Choroid plexus epithelial cell (primary cell): ENCODE measurements at places on chromosomes 13 and 19.

DNA sequence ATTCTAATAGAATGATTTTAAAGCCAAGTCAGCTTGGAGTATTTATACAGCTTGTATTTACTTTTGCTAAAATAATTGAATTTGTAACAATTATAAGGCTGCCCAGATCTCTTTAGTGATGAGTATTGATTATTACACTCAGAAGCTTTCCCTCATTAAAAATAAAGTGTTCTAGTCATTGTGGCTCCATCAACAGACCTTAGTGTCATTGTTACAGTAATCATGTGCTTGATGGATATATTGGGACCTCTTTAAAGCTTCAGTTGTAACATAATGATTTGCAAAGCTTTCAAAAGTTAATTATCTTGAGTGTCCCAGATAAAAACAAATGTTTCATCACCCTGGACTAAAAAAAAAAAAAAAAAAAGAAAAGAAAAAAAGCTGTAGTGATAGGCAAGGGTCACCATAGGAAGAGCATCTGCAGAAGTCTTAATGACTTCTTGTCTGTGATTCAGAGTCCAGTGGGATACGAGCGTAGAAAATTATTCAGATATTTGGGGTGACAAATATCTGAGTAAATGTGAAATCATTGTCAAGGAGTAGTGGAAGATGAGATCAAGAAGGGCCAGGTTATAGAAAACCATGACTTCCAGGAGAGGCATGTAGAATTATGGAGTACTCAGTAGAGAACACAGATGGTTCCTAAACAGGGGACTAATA is 369.6 kb downstream of the DCT start:
- DNase-seq, result no peak

DNA sequence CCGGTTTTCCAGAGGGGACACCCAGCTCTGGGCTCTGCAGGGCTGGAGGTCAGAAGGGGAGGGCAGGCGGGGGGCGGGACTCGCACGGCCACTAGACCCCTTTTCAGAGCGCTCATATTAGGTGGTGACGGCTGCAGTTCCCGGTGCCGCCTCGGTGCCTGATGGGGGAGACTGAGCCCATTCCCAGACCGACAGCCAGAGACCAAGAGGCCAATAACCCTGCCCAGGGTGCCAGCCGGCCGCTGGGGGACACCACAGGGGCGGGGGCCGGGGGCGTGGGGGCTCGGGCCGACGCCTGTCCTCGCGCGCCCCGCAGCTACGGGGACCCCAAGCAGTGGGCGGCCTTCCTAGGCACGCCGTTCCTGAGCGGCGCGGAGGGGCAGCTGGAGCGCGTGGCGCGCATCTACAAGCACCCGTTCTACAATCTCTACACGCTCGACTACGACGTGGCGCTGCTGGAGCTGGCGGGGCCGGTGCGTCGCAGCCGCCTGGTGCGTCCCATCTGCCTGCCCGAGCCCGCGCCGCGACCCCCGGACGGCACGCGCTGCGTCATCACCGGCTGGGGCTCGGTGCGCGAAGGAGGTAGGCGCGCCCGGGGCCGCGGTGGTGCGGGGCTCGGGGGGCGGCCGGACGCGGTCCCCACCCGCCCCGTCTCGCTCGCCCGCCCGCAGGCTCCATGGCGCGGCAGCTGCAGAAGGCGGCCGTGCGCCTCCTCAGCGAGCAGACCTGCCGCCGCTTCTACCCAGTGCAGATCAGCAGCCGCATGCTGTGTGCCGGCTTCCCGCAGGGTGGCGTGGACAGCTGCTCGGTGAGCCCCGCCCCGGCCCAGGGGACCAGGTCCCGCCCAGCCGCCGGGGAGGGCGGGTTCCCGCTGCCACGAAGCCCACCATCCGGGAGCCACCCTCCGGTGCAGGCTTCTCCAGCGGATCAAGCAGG is 2.4 kb downstream of the TIMM13 start:
- DNase-seq, result peak; percentile 83

GRCh38 chr13:105894697-105895096 is 640.8 kb downstream of the EFNB2 start:
- DNase-seq, result peak; percentile 21

DNA sequence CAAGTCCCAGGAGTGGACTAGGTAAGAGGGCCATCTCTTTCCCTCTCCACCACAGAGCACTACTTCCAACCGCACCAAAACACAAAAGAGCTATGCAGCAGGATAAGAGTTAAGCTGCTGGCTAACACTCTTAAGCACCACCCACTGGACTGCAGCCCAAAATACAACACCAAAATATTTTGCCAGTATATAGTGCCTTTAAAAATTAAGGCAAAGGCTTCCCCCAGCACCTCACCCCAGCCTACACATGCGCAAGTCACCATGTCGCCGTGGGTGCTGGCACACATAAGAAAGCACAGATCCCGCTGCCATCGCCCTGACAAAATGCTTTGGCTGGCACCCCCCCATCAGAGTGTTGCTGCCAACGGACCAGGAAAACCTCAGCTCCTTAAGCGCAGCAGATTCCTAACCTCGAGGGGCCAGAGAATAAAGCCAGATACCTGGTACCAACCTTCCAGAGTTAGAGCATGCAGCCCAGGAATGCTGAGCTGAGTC is 608.3 kb downstream of the PCDH17 start:
- no peak for DNase-seq

DNA sequence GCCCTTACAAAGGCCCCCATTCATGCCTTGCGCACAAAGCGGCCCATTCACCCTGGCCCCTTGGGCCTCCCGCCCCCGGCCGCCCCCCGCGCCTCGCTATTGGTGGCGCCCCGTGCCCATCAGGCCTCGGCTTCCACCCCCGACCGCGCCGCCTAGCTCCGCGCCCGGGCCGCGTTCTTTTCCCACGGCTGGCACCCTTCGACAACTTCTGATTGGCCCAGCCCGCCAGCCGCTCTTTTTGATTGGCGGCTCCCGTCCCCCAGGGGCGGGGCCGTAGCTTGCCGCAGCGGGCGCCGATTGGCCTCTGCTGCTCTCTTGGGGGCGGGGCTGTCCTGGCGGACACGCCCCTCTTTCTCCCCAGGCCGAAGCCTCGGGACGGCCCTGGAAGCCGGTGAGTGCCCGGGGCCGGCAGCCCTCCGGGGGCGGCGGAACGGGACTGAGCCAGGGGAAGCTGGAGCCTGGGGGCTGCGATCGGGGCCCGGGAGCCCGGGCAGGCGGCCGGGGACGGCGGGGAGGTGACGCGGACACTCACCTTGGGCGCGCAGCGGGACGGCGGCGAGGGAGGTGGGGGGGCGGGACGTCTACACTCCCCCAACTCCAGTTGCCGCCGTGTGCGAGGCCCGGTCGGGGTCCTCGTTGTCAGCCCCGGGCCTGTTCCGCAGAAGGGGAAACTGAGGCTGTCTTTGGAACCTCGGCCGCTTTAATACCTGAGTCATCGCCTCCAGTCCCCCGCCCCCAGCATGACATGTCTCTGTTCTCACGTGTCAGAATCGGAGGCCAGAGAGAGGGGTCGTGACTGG is at the start of gene MYH14:
MYH14 (plus strand) TSS at position 342 of the 800 bp plus-strand sequence. CDS start 6,744 bp downstream, outside the sequence.
- no peak for DNase-seq

- no peak for DNase-seq
These were observed 208.4 kb upstream of the RXFP2 start for GRCh38 chr13:31530922-31531321.

- peak; percentile 64 for DNase-seq
These were observed 5.2 kb upstream of the ZNF507 start for GRCh38 chr19:32339988-32340874.
